NCI-H187 treated with DMSO at 0.1 percent for 48 hours (cell line): ENCODE measurements at places on chromosomes 2 and 18.
A peak's percentile ranks its signal among the peaks of the same experiment; 100 is the strongest.

- DNase-seq = no peak
Measured at GRCh38 chr2:23746141-23746863, 180.6 kb downstream of the ATAD2B start.

GRCh38 chr2:42141687-42142546 lies 27.2 kb upstream of the EML4 start:
- DNase-seq = peak; percentile 59

DNA sequence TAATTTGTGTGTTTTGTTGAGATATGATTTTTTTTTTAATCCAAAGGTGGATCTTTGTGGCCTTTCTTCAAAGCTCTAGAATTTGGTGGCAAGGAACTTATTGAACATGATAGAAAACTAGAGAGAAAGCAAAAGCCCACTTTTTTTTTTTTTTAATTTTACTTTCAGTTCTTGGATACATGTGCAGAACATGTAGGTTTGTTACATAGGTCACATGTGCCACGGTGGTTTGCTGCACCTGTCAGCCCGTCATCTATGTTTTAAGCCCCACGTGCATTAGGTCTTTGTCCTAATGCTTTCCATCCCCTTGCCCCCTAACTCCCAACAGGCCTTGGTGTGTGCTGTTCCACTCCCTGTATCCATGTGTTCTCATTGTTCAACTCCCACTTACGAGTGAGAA lies 135.9 kb downstream of the RHBDD1 start:
- DNase-seq = no peak

- DNase-seq = no peak
Measured at GRCh38 chr18:38475686-38476085, 910.1 kb upstream of the CELF4 start.

DNA sequence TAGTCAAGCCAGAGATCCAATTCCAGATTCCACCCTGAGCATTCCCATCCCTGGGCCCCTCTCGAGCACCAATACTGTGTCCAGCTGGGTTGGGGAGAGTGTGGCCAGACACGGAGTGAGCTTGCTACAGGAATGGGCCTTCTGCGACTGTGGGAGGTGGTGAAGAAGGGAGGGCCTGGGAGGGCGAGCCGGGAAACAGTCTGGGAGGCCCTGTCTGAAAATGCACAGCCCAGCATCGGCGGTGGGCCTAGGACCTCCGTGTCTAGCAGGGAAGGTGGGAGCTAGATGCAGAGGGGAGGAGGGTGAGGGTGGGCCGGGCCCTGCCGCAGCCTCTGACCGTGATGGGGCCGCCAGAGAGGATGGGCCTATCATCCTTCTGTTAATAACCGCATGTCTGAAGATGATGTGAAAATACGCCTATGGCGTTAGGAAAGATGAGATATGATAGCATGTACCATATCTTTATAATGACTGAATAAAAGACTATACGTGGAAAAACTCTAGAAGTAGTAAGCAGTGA lies 1.9 kb upstream of the OTOS start:
- DNase-seq = no peak

GRCh38 chr2:28232295-28232694 lies 160.4 kb upstream of the FOSL2 start:
- DNase-seq = no peak

DNA sequence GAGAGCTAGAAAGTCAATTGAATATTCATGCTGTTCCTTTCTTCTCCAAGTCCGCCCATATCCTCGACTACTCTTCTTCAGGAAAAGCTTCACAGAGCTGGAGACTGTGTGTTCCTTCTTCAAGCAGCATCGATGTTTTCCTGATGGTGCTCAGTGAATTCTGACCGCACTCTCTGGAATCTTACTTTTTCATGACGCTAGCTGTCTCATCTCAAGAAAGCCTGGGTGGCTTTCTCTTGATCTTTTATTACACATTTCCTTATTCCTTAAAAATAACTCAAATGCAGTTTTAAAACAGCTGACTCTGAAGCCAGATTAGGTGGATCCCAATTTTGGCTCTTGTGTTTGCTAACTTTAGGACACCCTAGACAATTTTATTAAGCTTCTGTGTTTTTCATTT lies 1245.1 kb upstream of the LRRTM1 start:
- no peak for DNase-seq
